ENCODE measurements at places on chromosomes 5 and 9.

DNA sequence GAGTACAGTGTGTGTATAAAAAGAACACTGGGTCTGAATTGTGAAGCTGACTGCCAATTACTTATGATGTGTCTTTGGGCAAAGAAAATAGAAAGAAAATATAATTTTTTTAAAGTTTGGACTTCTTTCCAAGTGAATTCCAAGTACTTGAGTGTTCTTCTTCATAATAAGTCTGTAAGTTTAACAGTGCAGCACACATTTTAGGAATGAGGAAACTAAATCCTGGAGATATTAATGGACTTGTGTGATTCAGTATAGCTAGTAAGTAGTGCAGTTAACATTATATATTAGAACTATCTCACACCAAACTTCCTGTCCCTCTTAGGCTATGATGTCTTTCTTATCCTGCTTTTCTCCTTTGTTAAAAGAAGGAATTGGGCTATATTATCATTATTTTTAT lies 1953.8 kb downstream of the MAT2B start:
- no peak for DNase-seq

DNA sequence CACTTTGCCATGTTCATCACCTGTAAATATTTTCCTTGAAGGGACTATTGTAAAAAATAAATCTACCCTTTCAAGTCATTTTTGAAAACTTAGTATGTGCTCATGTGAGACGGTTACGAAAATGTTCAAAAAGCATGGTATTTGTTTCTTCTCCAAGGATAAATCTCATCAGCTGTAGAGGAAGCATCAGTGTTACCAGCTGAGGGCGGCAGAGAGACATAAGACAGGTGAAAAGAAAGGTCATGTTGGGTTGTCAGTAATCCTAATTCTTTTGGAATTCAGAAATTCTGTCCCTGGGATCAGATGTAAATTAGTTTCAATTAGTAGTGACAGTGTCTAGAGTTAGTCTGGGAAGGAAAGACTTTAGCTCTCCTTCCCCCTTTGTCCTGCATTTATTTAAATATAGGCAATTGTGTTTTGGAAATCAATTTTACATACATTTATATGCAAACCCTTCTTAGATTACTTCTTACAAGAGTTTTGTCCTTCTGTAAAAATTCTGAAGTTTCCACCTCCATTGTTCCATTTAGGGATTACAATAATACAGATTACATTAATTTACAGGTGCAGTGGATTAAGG lies 791.9 kb upstream of the CDH6 start:
- no peak for DNase-seq

- no peak for DNase-seq
Observed at GRCh38 chr9:16627521-16627920, 242.9 kb downstream of the BNC2 start.

DNA sequence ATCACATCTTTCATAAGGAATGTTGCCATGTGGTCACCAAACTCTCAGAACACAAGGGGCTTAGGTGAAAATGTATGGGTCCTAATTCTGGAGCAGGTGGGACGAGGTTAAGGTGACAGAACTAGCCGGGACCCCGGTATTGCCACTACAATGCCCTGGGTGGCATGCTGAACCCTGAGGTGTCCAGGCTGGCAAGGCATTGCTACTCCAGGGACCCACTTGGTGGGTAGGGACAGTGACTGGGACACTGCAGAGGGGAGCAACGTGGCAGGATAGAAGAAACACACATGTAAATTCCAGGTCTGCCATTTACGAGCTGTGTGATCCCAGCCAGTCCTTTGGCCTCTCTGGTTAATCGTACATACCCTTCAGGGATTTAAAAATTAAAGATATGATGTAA lies 206.9 kb upstream of the MVB12B start:
- DNase-seq = no peak

GRCh38 chr5:156277290-156277689 lies 49.7 kb upstream of the SGCD start:
- DNase-seq = no peak

DNA sequence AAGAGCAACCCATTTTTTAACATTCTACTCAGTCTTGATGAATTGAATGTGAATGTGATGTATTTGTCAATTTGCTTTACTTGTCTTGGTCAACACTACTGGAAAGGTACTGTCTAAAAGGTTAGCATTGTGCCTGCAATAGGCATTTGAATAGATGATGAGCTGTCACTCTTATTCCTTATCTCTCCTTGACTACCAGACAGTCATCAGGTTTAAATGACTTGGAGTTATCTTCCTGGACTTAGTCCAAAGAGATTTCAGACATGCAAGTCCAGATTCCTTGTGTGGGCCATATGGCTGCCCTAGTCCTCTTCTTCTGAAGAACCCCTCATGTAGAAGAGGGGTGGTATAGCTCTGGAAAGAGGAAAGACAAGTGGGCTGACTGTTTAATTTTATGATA lies 4.8 kb downstream of the ARHGEF28 start:
- DNase-seq = no peak

DNA sequence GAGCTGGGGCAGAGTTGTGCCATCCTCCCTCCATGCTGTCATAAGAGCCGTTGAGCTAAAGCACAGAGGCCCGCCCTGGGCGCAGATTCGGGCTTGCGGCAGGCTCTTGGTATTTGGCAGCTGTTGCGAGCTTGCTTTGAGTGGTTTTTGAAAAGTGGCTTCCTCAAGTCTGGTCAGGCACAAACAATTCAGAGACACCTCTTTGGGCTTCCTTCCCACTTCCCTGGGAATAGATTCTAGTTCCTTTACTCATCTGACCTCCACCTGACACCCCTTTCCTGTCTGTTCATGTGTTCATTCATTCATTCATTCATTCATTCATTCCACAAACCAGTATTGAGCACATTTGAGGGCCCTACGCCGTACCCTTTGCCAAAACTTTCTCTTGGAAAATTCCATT lies 27.4 kb downstream of the NCS1 start:
- no peak for DNase-seq

DNA sequence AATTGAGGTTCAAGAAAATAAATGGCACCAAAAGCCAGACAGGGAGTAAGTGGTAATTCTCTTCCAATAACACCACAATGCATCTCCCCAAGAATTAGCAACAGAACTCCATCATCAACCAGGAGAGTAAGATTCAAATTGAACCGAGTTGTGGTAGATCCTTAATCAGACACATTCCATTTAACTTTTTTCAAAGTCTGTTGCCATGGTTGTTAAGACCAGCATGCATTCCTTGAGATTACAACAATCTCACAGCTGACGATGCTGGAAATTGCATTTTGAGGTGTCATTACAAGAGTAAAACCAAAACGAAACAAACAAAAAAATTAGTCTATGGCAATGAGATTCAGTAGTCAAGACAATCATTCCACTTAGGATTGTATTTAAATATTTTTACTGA lies 78.9 kb upstream of the ZNF462 start:
- no peak for DNase-seq

GRCh38 chr5:74391410-74391809 lies 249.1 kb downstream of the ENC1 start:
- DNase-seq = no peak

DNA sequence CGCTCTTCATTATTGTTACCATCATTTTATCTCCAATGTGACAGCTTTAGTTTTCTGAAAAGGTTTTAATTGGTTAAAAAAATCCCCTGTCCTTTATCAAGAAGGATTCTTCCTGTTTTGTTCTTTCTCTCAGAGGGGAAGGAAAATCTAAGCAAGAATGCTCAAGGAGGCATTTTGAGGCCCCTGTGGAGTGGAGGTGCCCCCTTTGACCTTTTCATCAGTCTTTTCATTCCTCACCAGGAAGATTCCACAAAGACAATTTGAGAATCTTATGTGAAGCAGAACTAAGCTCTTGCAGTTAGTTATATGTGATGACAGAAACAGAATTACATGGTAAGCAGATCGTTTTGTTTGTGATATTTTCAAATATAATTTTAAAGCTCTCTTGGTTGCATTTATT lies 489.6 kb downstream of the MAN2A1 start:
- DNase-seq = no peak

GRCh38 chr9:123710299-123710698 lies 219.6 kb downstream of the DENND1A start:
- no peak for DNase-seq

DNA sequence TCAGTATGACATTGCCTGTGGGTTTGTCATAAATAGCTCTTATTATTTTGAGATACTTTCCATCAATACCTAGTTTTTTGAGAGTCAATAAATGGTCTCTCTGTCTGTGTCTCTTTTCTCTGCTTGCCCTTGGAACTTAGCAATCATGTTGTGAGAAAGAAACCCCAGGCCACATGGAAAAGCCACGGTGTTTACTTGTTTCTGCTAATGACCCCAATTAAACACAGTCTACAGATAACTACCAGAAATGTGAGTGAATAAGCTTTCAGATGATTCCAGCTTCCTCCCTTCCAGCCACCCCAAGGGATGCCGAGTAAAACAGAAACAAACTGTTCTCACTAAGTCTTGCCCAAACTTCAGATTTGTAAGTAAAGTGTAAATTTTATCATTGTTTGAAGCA lies 584.9 kb downstream of the MAT2B start:
- no peak for DNase-seq

- no peak for DNase-seq
Observed at GRCh38 chr5:145856285-145856818, 16.5 kb downstream of the GRXCR2 start.

- no peak for DNase-seq
Observed at GRCh38 chr5:91132550-91132949, 250.6 kb downstream of the ARRDC3 start.

- peak; percentile 5 for DNase-seq
Observed at GRCh38 chr5:171424726-171425125, 5.3 kb downstream of the FGF18 start.

DNA sequence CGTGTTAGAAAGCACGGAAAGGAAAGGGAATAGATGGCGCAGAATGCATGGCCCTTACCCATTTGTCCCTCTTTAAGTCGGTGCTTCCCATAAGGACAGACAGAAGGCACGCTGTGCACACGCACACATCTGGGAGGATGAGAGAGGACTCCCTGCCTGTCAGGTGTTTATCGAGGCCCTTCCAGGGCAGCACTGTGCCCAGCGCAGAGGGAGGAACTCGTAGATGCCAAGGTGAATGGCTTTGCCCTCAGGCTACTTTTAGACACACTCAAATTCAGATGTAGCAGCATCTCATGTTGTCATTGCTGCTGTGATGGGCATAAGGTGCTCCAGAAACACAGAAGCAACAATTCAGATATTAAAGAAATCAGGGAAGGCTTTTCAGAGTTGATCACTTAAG lies 70.2 kb upstream of the CTSL start:
- DNase-seq = no peak

GRCh38 chr5:139022528-139022927 lies 147.4 kb upstream of the LRRTM2 start:
- no peak for DNase-seq

GRCh38 chr9:113468716-113469448 lies 5.4 kb downstream of the RGS3 start:
- no peak for DNase-seq

GRCh38 chr5:40428126-40428525 lies 251.6 kb upstream of the PTGER4 start:
- DNase-seq = peak; percentile 54

All from CD4-positive, alpha-beta T cell treated with Interleukin-15 for 1 hour (primary cell).